ENCODE measurements at places on chromosomes 4 and X.

- no peak for DNase-seq
Observed at GRCh38 chr4:164136180-164136616, 617.7 kb upstream of the SMIM31 start.

DNA sequence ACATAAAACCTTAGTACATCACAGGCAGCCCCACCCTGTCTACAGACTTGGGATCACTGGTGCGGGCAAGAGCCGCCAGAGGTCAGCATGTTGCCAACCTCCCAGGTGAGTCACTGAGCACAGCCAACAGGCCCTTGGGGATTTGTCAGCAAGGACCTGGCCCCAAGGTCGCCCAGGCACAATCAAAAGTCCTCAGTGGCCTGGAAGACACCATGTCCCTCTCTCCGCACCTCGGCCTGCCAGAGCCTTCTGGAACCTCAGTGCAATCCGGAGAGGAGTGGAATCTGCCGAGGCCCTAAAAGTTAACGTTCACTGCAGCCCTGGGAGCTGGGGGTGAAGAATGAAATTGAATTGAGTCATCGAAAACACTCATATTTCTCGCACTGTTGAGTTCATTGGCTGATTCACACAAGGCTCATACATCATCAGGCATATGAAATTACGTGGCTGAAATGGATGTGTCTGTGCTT is 74.3 kb downstream of the WFS1 start:
- DNase-seq, result no peak

DNA sequence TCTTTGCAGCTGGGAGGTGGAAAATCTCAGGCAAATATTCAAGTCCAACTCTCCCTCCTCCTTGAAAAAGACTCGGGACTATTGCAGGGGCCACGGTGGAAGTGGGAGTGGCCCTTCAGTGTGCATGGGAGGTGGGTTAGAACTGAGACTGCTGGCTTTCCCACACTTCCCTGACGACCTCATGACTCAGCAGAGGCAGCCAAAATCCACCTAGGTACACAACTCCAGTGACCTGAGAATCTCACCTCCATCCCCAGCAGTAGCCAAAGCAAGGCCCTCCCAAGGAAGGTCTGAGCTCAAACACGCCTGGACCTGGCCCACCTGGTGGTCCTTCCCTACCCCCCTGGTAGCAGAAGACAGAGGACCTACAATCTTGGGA is 6.2 kb upstream of the UGT2B17 start:
- DNase-seq, result no peak

DNA sequence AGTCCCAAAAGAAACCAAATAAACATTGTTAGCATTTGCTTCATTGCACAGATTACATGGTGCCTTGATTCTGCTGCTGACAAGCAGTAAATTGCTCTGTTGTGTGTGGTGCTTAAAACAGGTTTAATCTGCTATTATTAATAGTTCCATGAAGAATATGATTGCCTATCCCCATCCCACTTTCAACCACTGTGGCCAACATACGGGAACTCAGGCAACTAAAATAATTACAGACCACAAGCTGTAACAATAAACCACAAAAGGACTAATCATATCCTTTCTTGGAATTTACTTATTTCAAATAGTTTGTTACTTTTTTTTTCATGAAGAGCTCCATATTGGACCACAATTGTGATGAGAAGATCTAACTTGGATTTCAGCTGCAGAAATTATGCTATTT is 131.5 kb downstream of the PACRGL start:
- no peak for DNase-seq

GRCh38 chr4:5572114-5572513 is 136.2 kb downstream of the EVC2 start:
- no peak for DNase-seq

DNA sequence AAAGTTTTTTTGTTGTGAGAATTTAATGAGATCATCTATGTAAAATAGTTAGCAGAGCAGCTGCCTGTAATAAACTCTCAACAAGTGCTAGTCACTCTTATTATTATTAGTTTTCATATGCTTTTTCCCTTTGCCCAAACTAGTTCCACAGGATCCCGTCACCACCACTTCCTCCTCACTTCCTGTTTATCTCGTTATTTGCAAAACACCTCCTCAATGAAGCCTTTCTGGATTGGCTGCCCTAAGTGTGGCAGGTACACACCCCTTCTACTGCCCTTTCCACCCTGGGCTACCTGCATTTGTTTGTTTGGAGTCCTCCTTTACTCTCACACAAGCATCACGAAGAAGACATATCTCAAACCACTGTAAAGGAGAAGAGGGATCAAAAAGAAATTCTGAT is 54.4 kb upstream of the KLF3 start:
- no peak for DNase-seq

- no peak for DNase-seq
Observed at GRCh38 chr4:177483271-177483670, 41.0 kb upstream of the AGA start.

DNA sequence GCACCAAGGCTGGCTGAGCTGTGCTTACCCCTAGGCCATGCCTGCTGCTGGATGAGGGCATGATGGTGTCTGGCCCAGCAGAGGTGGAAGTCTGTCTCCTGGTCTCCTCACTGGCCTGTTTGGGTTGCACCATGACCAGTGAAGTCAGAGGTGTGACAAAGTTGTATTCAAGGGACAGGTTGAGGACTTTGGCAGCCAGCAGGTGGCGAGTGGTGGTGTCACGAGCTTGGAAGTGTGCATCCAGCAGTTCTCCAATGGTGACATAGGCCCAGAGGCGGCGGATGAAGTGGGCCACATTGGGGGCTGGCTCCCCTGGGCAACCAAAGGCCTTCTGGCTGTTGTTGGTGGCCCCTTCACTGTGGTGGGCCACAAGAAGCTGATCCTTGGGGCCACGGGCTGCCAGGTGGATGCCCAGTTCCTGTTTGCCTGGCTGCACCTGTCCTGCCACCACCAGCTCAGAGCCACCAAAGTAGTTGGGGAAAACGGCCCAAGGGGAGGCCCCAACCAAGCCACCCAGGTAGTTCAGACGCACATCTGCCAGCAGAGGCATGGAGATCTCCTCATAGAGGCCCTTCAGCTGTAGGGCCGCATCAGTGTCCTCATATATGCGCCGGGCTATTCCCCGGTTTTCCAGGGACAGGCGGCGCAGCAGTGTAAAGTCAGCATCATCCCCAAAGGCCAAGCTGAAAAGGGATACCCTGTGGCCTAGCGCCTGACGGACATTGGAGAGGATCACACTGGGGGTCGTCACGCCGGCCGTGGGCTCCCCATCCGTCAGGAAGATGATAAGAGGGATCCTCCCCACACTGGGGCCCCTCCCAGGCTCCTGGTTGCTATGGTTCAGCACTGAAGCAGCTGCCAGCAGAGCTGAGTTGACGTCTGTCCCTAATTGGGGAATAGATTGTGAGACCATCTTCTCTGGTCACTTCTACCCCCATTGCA is 39.7 kb downstream of the ITIH6 start:
- no peak for DNase-seq

DNA sequence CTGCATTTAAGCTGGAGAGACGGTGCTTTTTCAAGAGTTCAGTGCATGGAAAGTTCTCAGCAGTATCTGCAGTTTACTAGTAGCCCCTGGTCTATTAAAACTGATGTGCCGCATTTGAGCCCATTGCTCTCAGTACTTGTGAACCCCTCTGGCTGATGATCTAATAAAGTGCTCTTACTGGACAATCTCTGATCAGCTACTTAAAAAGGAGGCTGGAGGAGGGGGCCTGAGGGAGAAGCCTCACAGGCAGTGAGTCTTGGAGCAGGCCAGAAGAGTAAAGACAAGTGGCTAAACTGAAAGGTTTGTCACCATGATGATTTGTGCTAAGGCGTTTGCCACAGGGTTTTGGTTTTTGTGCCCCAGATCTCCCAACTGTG is 138.5 kb downstream of the ARX start:
- no peak for DNase-seq

- DNase-seq, result no peak
Observed at GRCh38 chr4:176981074-176981473, 188.4 kb upstream of the VEGFC start.

DNA sequence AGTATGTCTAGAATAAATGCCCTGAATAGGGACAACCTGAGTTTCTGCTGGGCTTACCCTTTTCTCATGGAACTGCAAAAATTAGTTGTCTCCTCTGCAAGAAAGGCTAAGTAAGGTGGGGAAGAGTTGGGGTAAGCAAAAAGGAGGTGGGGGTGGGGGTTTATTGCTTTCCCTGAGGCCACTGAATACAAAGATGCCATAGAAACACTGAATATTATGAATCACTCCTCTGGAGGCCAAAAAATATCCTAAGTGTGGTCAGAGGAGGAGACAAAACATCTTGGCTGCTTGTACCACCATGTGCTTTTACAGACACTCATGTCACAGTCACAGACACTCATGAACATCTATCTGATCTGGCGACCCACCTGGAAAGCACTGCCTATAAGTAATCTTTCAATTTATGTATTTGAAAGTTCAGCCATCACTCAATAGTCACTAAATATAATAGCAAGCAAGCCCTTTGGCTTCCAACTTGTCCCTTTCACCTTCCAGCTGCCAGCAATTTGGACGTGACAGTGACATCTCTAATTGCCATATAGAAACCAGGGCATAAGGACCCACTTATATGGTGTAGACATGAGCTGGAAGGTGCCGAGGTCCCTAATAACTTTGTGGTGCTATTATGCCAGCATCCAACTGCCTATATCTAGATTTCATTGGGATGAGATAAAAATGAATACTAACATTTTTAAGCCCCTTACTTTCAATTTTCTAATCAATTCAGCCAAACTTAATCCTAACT is 122.7 kb upstream of the CBR4 start:
- no peak for DNase-seq

DNA sequence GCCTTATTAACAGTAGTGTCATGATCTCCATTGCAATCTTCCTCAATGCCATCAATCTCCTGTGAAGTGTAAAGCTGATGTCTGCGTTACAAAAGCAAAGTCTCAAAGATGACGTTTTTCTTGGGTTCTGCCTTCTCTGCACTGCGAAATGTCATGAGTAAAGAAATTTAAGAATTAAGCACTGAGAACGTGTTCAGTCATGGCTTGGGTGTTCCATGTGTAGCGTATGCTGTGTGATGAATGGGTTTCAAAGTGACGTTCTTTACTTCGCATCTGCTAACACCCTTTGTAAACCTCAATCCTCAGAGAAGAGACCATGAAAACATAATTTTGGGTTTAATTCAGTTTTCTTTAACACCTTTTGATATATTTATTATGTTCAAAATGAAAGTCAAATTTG is 999 bp downstream of the NAP1L5 start:
- DNase-seq, result no peak

- no peak for DNase-seq
Observed at GRCh38 chr4:162797108-162797507, 369.6 kb downstream of the NAF1 start.
